T-helper 1 cell (primary cell): ENCODE measurements at places on chromosomes 2 and 18.

GRCh38 chr18:70363861-70364260 is 75.0 kb downstream of the SOCS6 start:
- no peak for DNase-seq

GRCh38 chr2:17578466-17578928 is 38.0 kb downstream of the VSNL1 start:
- no peak for DNase-seq

DNA sequence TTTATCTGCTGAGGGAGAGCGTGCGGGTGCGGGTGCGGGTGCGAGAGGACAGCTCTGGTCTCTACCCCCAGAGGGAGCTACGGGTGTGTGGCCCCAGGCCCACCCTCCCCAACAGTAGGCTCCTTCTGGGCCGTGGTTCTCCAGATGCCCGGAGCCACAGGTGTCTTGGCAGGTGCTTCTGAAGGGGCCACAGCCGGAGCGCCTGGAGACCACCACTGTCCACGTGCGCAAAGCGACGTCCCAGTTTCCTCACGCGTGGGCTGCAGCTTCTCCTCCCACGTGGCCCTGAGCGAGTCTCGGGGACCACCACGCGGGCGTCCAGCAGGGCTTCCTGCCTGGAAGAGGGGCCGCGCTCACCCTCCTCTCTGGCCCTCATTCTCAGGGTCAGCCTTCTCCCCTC is 90.6 kb downstream of the BIN1 start:
- DNase-seq, result no peak

- DNase-seq, result no peak
These were observed 157.7 kb downstream of the ZNF385B start for GRCh38 chr2:179703702-179704101.
